Activated T-cell treated with anti-CD3 and anti-CD28 coated beads for 48 hours (primary cell): ENCODE measurements at places on chromosomes 11 and 22.

GRCh38 chr11:125210066-125210465, 45.5 kb downstream of the PKNOX2 start:
- DNase-seq = no peak

- DNase-seq = no peak
Measured at GRCh38 chr11:102070766-102071165, 23.5 kb downstream of the CFAP300 start.

DNA sequence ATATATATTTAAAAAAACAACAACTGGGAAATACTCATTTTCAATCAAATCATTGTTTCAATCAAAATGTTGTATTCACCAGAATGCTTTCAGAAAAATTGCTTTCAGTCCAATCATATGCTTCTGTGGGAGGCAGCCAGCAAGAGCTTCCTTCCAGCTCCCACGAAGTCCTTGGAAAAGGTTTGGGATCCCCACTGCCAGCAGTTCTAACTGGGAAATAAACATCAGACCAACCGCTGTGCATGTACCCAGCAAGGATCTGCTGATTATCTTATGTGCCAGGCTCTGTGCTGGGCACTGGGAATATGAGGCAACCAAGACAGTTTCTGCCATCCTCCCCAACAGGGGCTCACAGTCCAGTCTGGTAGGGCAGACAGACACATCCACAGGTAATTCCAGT, 10.8 kb downstream of the RPS13 start:
- DNase-seq = no peak

GRCh38 chr22:41885516-41885915, 29.4 kb downstream of the SHISA8 start:
- DNase-seq = no peak

- DNase-seq = no peak
Measured at GRCh38 chr11:118099838-118100556, 13.2 kb upstream of the SMIM35 start.

DNA sequence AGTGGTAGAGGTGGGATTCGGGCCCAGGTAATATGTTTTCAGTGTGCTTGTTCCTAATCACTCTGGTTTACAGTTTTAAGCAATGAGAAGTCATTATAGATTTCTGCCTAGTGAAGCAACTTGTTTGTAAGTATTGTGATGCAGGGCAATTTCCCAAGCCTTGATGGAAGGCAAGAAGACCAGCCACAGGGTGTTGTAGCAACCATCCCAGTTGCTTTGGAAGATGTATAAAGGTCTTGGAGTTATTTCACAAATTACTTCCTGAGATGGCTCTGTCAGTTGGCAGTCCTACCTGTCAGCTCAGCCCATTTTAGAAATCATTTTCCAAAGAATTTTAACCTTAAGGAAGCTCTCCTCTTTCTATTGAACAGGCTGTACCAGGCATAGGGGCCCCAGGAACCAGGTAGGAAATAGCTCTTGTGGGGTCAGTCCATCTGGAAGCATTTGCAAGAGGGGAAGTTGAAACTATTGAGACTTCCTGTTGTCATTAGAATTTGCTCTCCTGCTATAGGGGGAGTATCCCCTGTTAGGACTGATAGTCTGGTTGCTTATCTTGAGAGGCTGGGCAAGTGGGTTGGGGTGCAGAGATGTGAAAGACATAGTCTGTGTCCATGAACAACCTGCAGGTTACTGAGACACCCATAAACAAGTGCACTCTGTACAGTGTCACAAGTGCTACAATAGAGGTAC, 47.9 kb downstream of the STIM1 start:
- no peak for DNase-seq

DNA sequence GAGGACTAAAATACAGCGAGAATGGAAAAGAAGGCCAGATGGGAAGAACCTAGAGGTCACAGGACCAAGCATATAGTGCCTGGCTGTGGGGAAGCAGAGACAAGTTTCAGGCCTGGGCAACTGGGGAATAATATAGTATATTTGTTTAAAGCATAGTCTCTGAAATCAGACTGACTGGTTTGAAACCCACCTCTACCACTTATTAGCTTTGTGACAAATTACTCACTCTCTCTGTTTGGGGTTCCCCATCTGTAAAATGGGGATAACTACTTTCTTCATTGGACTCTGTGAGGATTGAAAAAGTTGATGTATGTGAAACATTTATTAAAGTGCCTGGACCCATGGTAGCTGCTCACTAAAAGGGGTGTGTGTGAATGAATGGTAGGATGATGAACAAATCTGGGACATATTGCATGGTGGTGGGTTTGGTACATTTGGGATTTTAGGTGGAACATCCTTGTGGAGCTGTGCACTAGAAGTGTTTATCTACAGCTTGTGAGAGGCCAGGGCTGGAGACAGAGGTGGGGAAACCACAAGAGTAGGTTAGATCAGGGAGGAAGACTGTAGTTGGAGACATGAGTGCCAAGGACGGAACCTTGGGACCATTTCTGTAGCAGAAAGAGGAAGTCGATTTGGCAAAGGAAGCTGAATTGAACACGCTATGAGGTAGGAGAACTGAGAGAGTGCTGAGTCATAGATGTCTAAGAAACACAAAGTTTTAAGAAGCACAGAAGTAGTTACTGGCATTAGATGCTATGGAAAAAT, 52.6 kb downstream of the SWAP70 start:
- no peak for DNase-seq

DNA sequence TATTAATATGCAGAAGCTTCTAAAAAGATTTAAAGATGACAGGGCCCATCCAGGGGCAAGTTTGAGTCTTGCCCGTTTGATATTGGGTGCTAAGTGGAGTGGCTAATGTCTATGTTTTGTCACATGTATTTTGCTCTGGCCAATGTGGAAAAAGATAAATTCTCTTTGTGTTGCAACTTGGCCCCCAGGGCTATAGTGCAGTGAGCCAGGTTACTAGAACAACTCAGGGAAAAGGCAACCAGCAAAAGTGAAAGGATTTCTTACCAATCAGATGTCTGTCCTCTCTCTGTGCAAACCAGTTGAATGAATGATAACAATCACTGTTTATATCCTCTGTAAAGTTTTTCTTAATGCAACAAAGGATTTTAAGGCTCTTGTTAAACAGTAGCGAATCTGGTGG, 4.6 kb upstream of the CLNS1A start:
- no peak for DNase-seq

- DNase-seq = no peak
Measured at GRCh38 chr22:48346911-48347310, 1480.8 kb downstream of the BRD1 start.

GRCh38 chr11:72112978-72113808, 698 bp upstream of the ANAPC15 start:
- no peak for DNase-seq

- DNase-seq = no peak
Measured at GRCh38 chr22:20437613-20438426, at the start of gene SCARF2. TSS of gene SCARF2 (minus strand) at chr22:20437825. CDS start at chr22:20437754, 71 bp downstream.

- DNase-seq = no peak
Measured at GRCh38 chr11:131599285-131599684, 228.9 kb downstream of the NTM start.

DNA sequence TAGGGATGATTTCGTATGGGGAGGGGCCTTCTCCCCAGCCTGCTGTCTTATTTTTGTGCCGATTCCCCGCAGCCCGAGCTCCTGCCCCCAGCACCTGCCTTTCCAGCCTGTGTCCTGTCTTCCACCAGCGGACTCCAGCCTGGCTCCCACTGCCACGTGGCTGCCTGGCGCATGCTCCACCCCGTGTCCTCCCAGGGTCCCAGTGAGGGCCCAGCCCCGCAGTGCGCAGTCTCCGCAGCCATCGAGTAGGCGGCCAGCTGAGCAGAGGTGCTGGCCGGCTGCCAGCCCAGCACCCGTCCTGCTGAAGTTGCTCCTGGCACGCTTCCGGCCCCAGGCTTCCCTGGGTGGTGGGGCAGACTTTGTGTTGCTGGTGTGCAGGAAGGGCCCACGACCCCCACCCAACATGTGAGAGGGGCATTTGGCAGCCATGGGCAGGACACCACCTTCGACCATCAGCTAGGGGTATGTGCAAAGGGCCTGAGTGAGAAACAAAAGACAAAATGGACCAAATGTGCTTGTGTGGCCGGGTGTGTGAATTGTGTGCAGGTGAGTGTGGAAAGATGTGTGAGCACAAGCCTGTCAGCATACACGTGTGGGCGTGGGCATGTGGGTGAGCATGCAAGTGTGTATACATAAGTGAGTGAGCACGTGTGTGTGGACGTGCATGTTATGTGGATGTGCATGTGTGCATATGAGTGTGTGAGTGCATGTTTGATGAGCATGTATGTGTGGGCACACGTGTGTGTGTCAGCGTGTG, 55.9 kb downstream of the RTN4R start:
- DNase-seq = no peak

DNA sequence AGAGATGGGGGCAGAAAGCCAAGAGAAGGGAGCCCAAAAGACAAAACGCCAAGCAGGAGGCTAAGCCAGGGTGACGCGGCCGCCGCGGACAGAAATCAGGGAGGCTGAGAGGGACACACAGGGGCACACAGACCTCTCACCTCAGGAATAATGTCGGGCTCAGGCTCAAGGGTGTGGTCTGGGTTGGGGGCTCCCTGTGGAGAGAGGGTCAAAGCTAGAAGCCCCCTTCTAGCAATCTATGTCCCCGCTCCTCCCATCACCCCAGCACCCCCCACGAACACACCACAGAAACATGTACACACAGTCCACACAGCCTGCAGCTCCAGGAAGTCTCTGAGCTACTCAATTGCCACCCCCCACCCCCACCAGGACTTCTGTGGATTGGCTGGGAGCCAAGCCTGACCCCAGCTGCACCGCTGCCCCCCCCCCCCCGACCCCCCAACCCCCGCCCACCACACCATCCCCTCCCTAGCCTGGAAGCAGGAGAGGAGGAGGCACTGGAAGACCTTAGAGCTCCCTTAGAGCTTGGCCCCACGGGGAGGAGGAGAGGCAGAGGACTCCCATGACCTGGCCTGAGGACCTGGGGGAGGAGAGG, 6.9 kb downstream of the BCL9L start:
- no peak for DNase-seq

DNA sequence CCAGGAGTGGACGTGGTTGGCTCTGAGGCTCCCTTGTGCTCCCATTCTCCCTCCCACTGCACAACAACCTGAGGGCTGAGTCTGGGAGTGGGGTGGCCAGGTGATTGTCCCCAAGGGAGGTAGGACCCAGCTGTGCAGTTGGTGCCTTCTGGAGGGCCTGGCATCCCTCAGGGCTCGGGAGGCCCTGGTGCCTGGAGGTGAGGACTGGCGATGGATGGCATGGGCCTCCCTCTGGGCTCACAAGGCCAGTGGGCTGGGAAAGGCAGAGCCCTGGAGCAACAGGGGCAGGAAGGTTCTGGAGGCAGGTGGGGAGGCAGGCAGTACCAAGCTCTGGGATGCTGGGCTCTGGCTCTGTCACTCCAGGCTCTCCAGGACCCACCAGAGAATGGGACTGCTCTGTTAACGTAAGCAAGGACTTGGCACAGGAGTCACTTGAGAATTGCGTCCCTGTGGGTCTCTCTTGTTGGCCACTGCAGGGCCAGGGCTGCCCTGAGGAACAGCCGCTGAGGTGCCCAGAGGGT, 114.2 kb downstream of the KCNQ1OT1 start:
- DNase-seq = no peak
